Stimulated activated CD4-positive, alpha-beta T cell treated with anti-CD3 and anti-CD28 coated beads, Interleukin-1b, Interleukin-23, amount 100 ng/mL, for 1 hour (primary cell): ENCODE measurements at places on chromosomes 7 and 10.

DNA sequence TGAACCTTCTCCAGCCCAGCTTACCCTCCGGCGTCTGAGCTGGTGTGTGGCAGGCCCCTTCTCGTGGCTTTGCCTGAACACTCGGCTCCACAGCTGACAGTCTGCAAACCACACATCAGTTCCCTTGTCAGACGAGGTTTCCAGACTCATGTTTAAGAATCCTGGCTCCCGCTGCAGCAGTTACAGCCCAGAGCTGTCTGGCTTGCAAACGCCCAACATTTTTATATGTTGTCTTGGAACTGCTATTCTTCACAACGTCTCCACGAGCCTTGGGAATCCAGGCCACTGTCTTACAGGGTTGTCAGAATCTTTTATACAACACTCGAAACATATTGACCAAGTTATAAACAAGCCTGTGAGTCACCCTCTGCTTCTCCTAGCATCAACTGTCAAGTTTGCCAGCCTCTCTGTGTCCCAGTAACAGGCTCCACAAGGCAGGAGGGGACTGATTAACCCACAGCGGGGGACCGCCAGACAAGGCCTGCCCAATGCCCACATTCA, 68.1 kb downstream of the TNS3 start:
- no peak for DNase-seq

GRCh38 chr10:115950320-115950719, 322.7 kb downstream of the GFRA1 start:
- no peak for DNase-seq

DNA sequence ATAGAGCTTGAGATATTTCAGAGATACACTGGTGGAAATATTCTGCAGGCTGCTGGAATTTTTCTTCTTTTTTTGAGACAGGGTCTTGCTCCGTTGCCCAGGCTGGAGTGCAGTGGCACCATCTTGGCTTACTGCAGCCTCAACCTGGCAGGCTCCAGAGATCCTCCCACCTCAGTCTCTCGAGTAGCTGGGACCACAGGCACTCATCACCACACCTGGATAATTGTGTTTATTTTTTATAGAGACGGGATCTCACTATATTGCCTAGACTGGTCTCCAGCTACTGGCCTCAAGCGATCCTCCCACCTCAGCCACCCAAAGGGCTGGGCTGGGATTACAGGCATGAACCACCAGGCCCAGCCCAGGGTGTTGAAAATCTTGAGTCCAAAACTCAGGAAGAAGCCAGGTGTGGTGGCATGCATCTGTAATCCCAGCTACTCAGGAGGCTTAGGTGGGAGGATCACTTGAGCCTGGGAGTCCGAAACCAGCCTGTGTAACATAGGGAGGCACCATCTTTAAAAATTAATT, 55.7 kb upstream of the FOXK1 start:
- no peak for DNase-seq

- DNase-seq, result no peak
Measured at GRCh38 chr7:45220846-45221618, 63.4 kb downstream of the RAMP3 start.

GRCh38 chr10:70277396-70278030, 6.3 kb downstream of the NPFFR1 start:
- DNase-seq, result no peak

- no peak for DNase-seq
Measured at GRCh38 chr7:4056552-4057288, 625.4 kb upstream of the FOXK1 start.

DNA sequence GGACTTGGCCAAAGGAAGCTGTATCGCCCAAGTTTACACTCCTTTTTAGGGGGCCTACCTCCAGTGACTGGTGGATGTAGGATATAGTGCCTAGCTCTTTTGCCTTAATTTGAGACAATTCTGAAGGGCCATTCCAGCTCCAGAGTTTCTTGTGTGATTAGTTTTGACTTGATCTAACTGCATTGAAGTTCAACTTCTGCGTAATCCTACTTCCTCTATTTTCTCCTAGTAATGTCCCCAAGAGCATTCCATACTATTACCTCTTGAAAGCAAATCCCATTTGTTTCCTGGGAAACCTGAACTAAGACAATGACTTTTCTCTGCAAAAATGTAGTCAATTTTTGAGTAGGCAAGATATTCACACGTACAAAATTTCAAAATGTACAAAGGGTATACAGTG, 4.7 kb upstream of the H2AZ2 start:
- DNase-seq, result no peak

- no peak for DNase-seq
Measured at GRCh38 chr10:71392292-71392691, 4.4 kb upstream of the CDH23 start.

DNA sequence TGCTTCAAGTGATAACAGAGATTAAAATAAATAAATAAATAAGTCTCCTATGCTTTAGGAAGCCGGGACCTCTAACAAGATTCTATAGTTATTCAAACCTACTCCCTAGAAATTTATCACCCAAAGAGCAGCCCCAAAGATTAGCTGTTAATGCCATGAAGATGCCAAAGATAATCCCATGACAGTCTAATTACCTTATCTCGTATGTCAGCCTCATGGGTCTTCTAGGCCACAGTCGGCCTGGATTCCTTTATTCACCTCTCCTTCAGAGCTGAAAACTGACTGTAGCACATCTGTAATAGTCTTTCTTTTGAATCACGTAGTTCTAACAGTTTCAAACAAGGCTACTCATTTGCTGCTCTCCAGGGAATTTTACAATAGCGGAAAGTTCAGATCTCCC, 24.2 kb downstream of the COL1A2 start:
- no peak for DNase-seq

GRCh38 chr10:43344051-43344450, 27.4 kb upstream of the FXYD4 start:
- no peak for DNase-seq
